ENCODE measurements at places on chromosomes 3 and 15.

- no peak for DNase-seq
Observed at GRCh38 chr3:38158472-38158871, 6.9 kb upstream of the OXSR1 start.

- DNase-seq: no peak
Observed at GRCh38 chr15:85581495-85581894, 201.1 kb downstream of the AKAP13 start.

DNA sequence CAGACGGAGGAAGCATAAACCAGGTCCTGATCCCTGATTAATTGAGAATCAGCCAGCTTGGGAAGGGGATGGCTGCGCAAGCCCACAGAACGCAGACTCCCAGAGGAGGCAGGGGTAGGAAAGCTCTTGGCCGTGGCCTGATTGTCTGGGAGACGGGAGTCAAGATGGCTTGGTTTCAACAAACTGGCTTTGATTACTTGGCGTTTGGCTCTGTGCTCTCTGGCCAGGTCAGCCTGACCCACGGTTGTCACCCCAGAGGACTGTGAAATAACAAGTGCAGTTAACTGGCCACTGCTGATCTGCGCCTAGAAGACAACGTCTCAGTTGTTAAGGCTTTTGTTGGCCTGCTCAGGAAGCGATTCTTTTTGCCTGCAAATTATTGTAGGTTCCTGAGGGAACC is 387.0 kb upstream of the PROK2 start:
- DNase-seq: no peak

DNA sequence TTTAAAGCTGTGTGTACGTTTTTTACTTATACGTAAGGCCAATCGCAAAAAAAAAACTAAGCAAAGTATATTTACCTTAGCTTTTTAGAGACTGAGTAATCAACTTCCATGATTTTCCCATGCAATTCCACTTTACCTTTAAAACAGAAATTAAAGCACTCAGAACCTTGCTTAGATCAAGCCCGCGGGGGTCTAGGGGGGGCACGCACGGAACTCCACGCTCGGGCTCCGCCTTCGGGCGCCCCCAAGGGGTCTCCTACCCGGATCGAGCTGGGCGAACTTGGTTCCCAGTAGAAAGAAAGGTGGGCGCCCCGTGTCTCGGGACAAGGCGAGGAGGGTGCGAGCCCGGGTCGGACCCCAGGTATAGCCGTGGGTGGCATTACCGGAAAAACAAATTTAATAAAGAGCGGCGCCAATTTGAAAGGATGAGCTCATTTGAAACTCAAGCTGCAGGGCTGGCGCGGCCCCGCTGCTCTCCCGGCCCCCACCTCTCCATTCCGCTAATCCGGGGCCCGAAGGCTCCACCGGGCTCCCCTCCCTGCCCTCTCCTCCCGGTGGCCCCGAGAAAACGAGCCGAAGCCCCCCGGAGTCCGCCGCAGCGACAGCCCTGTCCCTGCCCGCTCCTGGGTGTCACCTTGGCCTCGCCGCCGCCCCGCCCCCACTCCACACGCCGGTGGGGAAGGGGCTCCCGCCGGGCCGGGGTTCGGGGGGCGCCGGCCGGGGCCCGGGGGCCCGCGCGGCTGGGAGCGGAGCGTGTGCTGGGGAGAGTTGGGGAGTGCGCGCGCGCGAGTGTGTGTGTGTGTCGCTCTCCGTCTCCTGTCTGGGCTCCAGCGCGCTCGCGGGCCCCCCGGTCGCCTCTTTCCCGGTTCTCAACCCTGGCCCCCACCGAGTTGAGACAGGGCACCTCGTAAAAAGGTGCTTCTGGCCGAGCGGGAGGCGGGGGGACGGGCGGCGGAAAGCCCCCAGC is 1.5 kb downstream of the IGF2BP2 start:
- DNase-seq: no peak

DNA sequence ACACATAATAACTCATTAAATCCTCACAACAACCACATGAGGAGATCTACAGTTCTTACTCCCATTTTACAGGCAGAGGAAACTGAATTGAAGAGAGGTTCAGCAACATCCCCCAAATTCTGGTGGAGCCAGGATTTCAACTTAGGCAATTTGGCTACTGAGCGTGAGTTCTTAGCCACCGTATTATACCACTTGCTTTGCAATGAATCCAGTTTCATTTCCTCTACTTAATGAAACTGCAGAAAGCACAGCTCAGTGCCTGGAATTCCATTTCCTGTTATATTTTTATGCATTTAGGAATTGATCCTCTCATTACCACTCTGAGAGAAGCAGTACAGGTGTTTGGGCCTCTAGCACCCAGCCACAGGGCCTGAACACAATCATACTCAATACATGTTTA is 4.3 kb downstream of the ZNF860 start:
- DNase-seq: no peak

- no peak for DNase-seq
Observed at GRCh38 chr3:25901796-25902195, 111.9 kb downstream of the OXSM start.

DNA sequence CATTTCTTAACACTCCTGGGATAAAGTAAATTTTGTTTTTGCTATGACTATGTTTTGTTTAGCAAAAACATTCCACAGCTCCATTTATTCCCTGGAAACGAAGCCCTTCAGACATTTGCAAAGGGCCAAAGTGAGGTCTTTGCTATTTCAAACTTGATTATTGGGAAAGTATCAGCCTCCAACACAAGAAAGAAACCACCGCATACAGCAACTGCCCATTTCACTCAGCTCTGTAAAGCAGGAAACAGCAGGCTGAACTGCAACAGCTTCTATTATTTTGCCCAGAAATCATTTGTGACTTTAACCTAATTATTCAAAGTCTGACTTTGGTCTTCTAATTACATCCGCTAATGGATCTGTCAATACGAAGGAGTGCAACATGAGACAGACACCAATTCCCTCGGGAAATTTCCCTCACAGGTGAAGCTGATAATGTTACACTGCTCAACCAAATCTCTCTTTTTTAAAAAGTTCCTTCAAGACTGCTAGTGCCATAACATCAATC is 72.1 kb downstream of the RFTN1 start:
- DNase-seq: no peak

GRCh38 chr15:43527016-43527801 is 9.8 kb downstream of the MAP1A start:
- no peak for DNase-seq
